ENCODE measurements at places on chromosomes 3 and 15.
A peak's percentile ranks its signal among the peaks of the same experiment; 100 is the strongest.

DNA sequence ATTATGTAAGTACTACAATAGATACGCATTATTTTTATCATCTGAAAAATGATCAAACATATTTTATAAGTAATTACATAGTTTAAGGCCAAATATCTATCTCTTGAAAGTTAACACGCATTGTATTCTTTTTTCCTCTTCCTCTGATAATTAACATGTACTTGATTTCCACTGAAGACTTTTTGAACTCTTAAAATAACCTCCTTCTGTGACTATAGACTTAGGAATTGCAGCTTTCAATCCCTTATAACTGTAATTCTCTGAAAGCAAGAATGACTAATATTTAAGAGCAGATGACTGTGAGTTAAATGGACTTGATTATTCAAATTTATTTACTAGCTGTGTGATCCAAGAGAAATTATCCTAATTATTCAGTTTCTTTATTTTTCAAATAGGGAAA lies 730.6 kb upstream of the NECTIN3 start:
- no peak for DNase-seq

DNA sequence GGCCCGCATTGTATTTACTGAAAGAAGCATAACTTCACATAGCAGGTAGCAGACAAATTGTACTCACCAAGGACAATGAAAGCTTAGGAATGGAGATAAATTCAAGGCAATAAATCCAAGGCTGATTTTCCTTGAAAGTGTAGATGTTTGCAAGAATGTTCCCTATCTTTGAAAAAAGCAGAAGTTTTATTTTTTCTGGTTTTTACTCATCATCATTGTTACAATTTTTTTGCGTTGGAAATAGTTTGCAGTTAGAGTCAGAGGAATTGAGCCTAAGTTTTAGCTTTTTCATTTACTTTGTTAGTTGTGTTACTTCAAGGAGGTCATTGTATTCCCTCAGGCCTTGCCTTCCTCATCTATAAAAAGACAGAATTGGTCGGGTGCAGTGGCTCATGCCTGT lies 213.9 kb upstream of the TBL1XR1 start:
- no peak for DNase-seq

DNA sequence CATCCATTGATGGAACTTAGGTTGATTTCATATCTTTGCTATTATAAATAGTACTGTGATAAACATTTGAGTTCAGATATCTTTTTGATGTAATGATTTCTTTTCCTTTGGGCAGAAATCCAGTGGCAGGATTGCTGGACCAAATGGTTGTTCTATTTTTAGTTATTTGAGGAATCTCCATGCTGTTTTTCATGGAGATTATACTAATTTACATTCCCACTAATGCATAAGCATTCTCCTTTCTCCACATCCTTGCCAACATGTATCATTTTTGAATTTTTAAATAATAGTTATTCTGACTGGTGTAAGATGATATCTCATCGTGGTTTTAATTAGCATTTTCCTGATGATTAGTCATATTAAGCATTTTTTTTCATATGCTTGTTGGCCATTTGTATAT lies 144.0 kb upstream of the SUCLG2 start:
- DNase-seq: no peak

DNA sequence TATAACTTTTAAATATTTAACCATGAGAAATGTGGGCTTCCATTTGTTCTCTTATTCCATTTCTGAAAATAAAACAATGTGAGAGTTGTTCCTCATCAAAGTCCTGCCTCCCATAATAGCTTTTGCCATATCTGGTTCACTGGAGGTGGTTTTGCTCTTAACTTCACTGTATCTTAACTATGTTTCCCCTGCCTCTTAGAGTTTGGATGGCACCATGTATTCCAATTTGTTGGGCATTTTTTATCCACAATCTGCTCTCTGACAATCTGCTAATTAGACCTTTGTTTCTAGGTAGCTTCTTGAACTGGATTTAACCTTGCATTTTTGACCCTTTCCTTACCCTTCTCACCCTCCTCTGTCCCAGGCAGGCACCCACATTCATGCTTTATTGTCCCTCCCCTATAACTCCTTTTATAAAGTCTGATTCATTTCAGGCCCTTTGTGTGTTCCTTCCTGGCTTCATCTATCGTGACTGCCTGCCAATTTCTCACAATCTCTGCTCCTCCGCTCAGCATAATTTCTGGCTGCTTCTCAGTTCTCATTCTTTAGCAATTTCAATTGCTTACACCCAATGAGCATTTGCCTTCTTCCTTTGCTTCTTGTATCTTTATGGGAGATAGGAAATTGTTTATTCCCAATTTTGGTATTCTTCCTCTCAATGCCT lies 144.2 kb upstream of the ARHGEF26 start:
- DNase-seq: no peak

GRCh38 chr15:33311312-33311971 lies 675 bp downstream of the RYR3 start:
- peak; percentile 8 for DNase-seq

DNA sequence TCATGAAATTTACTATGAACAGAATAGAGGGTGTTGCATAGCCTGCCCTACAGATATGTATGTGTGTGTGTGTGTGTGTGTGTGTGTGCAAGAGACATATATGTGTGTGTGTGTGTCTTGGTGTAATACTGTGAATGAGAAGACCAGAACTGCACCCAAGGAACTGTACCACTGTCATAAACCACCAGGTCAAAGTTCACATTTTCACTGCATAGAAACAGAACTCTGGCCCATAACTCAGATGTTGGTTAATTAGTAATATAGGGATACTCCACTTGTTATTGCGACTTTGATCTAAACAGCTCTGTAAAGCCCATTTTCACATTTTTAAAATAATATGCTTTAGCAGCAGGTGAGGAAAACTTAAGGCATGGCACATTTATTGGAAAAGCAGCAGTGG lies 111.8 kb downstream of the IGF2BP2 start:
- DNase-seq: no peak

DNA sequence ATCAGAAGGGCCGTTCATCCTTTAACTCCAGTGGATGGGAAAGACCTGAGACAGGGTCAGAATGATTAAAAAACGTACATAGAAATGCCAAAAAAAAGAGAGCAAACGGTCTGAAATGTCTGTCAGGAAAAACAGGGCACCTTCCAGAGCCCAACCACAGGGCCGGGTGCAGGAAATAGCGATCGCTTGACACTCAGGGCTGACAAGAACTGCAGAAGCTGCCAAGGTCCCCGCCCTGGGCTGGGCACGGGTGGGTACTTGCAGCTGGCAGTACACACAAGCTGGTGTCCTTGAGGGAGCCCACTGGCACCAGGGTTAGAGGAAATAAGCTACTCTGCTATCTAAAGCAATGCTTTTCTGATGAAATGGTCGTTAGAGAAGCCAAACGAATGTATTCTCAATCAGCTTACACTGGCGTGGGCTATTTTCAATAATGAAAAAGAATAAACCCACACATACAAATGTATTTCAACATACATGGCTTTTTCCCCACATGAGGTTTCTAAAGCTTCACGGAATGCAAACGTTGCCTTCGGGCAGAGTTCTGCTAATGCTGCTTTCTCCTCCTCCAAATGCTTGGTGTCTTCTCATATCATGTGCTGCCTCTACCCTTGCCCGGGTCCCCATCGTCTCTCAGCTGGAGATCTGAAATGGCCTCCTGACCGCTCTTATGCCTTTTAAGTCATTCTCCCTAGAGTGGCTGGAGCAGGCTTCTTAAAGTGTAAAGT lies 15.6 kb downstream of the FRMD4B start:
- peak; percentile 19 for DNase-seq

- DNase-seq: no peak
Observed at GRCh38 chr3:134483195-134483900, 2.4 kb downstream of the ANAPC13 start.

DNA sequence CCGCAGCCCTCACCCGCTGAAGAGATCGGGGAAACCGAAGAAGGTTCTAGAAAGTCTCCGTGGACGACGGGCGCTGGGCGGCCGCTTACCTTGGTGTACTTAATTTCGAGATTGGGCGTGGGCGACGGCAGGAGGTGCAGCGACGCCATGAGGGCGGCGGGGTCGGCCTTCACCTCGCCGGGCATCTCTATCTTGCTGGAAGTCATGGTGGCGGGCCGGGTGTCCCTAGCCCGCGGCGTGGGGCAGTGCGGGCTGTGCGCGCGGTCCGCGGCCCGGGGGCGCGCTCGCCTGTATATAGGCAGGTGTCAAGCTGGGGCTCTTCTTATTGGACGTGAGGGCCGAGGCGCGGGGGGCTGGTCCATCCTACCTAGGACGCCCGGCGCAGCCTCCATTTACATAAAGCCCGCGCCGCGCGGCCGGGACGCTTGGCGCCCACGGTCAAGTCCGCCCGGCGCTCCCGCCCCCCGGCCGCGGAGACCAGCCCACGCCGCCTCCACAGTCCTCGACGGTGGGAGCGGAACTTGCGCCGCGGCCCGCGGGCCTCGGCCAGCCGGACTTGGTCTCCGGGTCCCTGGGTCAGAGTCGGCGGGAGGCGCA lies at the start of gene ALDH1A2:
Gene ALDH1A2, minus strand, starts transcription at position 267 of the 597 bp plus-strand sequence. Its CDS starts 61 bp downstream, at position 206.
- DNase-seq: peak; percentile 25

DNA sequence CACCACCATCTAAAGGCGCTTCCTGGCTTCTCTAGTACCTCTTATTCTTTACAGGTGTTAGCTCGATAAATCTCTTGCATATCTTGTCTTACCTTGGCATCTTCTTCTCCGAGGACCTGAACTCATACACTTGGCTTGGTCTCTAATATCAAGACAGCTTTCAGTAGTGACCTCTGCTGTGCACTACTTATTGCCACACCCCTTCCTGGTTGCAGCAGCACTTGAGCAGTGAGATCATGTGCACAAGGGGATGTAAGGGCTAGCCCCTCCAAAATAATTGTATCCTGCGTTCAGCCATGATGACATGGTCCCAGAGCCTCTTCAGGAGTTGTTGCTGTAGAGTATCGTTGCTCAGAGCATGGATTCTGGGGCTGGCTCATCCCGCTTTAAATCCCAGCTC lies 1.3 kb upstream of the PLA1A start:
- no peak for DNase-seq

DNA sequence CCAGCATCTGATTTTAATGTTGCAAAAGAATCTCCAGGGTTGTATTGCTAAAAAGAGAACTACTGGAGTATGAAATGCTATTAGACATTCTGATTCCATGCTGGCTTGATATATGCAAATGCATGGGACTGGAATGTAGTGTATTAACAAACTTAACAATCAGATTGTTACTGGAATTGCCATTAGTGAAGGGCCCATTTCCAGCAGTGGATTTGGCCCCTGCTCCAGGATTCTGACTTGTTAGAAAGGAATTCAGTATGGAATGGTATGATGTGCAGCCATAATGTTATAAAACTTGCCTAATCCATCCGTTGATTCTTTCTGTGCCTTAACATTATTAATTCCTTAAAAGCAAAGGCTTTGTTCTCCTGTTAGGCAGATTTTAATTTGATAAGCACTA lies 7.9 kb downstream of the ARRDC4 start:
- no peak for DNase-seq

- DNase-seq: no peak
Observed at GRCh38 chr3:149475451-149476060, 1.1 kb downstream of the TM4SF4 start.

DNA sequence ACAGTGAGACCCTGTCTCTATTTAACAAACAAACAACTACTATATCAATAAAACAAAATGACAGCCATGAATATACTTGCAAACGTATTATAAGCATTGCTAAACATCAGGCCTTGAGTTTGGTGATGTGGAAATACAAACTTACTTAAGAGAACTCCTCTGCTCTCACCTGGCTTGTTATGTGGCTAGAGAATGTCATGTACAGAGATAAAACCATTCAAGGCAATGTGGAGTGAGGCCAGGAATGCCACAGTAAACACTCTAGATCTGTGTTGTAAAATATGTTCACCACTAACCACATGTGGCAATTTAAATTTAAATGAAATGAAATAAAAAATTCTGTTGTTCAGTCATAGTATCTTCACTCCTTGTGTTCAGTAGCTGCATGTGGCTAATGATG lies 22.7 kb upstream of the RARB start:
- no peak for DNase-seq

DNA sequence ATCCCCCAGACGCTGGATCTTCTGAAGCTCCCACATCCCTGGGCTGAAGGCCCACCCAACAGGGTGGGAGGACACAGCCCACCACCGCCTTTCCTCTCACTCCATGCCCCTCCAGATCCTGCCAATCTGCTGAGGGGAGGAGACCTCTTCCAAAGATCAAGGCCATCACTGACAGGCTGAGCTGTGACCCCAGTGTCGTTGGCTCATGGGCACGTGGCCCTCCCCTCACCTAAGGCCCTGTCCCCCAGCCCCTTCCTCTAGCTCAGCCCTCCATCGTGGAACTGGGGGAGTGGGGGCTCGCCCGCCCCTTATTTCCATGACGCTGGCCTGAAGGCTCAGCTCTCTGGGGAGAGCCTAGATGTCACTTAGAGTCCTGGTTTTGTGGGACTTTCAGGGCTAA lies 10.4 kb downstream of the C3orf18 start:
- no peak for DNase-seq

- peak; percentile 90 for DNase-seq
Observed at GRCh38 chr3:196711838-196712513, at the start of the genes CEP19 and PIGX. CEP19 (minus strand) TSS chr3:196712250; CDS start chr3:196708657, 3,593 bp downstream. PIGX (plus strand) TSS chr3:196712377.

DNA sequence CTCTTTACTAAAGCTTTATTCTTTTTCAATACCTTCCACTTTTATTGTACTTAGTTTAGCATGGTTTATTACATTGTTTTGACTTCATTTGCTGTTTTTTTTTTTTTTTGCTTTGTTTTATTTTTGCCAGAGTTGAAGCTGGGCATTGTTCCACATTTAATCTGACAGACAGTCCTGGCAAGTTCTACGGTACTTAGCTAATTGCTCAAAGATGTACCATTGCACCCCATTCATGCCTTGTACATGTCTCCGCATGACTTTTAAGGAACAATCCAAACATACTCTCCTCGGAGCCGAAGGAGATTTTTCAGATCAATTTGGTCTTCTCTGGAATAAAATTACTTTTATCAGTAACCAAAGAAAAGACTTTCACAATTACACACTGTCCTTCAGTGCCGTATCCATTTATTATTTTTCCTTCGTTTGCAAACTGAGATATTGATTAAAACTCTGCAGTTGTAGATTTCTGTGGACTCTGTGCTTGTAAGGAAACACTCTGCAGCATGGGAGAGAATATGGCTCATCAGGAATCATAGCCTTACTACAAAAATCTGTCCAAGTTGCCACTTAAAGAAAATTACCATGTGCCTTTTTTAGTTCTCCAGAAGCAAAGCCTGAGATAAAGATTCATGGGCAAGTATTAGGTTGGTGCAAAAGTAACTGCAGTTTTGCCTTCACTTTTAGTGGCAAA lies 952.0 kb downstream of the AGBL1 start:
- no peak for DNase-seq

- no peak for DNase-seq
Observed at GRCh38 chr3:57335283-57335938, 42.9 kb upstream of the ASB14 start.

Measured in stimulated activated CD4-positive, alpha-beta T cell treated with anti-CD3 and anti-CD28 coated beads, Interleukin-15, amount 100 ng/mL, for 24 hours (primary cell).